GM23248 (cell line): ENCODE measurements at places on chromosomes 16 and 17. TPM values are rescaled to one million over a fixed set of nuclear protein-coding genes. Genes with fewer than 3 reads are reported as not detected.

- H3K27me3 ChIP-seq: no peaks in the 10 kb centered on the region; the same call in 1 of the 2 replicates
- no peak overlapping the region for H3K4me3 ChIP-seq
- no peak overlapping the region for H3K27ac ChIP-seq
- no peaks in the 10 kb centered on the region for H3K4me1 ChIP-seq
- no peaks in the 10 kb centered on the region for H3K36me3 ChIP-seq
- no peak for DNase-seq
These were observed 26.5 kb downstream of the MMP15 start for GRCh38 chr16:58051821-58052603.

DNA sequence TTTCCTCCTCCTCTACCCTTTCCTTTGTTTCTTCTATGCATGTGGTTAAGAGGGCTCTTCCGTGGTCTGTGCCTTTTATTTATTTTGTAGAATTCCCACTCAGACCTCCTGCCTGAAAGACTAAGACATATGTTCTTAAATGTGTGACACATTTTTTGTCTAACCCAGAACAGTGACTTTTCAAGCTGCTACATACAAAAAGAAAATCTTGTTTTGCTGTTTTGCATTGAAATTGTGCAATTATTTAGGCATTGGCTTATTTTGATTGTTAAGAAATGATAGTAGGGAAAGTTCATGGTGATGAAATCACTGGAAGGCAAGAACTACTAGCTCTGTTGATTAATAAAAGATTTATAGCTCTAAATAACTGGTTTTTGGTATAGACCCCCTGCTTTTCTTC is 76.8 kb downstream of the TUBD1 start:
- H3K36me3 ChIP-seq: no peaks in the 10 kb centered on the region; the same call in 1 of the 2 replicates
- peak; percentile 38 for DNase-seq
- no peak overlapping the region for H3K4me3 ChIP-seq
- 0 out of 2 replicates have a peak overlapping the region, but pooled peaks have one; percentile 26 for H3K27ac ChIP-seq

SP6 gene
- polyA plus RNA-seq: not detected in 2 replicates

DNA sequence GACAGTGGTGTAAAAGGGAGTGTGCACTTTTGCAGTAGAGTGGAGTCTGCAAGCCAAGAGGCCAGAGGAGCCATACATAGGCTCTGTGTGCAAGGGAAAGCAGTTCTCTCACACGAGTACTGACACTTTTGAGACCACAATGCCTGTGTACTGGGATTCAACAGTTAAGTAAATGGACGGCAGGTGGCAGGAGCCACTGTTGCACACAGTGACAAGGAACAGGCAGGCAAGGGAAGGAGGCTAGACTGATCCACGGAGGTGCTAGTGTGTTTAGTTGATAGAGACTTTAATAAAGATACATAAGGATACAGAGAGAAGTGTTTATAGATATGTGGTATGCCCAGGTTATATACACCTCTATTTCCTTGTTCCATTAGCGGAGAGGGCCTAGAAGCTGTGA is 67.0 kb downstream of the MPRIP start:
- H3K4me3 ChIP-seq: no peak overlapping the region
- no peaks in the 10 kb centered on the region for H3K27me3 ChIP-seq
- no peak overlapping the region for H3K27ac ChIP-seq
- peaks cover 7% of the 10 kb centered on the region; the same call in 1 of the 2 replicates for H3K36me3 ChIP-seq
- DNase-seq: no peak

DNA sequence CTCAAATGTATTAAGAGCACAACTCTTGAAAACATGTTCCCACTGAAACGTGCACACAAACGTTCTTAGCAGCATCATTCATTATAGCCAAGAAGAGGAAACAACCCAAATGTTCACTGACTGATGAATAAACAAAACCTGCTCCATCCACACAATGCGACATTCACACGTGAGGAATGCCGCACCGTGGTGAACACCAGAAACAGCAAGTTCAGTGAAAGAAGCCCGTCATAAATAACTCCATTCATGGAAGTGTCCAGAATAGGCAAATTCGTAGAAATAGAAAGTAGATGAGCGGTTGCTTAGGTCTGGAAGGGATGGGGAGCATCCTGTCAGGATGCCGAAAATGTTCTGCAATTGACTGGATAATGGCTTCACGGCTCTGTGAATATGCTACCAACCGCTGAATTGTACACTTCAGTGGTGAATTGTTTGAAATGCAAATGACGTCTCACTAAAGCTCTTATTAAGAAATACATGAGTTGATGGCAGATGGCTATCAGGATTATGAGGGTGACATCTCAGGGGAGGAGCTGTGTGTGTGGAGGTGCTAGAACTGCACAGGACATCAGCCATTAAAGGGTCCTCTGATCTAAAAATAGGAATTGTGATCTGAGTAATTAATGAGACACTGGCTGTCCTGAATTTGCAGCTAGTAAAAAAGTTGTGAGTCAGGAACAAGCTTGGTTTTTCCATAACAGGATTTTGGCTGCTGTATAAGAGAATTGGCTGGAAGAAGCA is 771.0 kb downstream of the KCNJ18 start:
- no peak overlapping the region for H3K27ac ChIP-seq
- DNase-seq: no peak
- no peaks in the 10 kb centered on the region for H3K4me1 ChIP-seq
- no peaks in the 10 kb centered on the region for H3K36me3 ChIP-seq
- no peak overlapping the region for H3K4me3 ChIP-seq
